ENCODE measurements at places on chromosomes 7 and 10.

DNA sequence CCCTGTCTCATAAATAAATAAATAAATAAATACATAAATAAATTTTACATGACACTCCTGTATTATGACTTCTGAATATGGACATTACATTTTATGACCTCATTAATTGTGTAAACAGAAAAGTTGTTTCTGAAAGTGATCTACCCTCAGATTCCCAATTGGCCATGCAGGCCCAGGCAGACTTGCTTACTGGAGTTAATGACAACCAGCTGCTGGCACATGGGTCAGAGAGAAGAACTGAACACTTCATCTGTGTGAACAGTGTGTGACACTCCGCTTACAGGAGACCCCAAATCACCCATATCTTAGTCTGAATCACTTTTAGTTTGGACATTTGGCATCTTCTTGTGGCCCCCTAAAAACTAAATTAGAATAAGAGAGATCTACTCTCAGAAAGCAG is 31.4 kb downstream of the PARP12 start:
- DNase-seq = no peak

GRCh38 chr7:137996386-137996851 is 5.5 kb downstream of the CREB3L2 start:
- no peak for DNase-seq

DNA sequence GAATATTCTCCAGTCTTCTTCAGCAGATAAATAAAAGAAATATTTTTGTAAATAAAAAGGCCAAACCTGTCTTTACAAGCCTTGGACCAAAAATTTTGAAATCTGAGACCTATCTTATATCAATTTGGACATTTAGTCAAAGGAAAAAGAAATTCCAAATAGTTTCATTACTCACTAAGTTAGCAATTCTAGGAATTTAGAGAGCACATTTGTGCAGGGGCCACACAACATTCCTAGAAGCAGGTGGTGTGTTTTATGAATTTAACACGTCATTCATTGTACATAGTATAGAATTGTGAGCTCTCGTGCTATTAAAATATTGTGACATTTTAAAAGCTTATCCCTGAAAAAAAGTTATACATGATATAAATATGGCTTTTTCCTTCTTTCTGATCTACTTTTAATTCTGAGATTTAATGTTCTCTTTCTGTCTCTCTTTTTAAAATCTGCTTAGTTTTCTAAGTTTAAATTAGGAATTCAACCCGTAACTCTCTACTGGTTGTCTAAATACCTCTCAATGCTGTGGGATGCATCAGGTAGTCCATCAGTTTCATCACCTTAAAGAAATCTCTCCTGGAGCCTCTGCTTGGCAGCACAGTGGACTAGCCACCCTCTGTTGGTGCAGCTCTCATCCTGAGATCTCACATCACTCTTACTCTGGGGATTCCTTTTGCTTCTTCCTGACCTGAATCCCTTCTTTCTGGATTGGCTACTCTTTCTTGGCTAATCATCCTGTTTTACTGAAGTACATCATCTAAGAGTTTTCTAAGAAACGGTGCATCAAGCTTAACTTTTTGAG is 124.5 kb downstream of the SEMA3E start:
- no peak for DNase-seq

DNA sequence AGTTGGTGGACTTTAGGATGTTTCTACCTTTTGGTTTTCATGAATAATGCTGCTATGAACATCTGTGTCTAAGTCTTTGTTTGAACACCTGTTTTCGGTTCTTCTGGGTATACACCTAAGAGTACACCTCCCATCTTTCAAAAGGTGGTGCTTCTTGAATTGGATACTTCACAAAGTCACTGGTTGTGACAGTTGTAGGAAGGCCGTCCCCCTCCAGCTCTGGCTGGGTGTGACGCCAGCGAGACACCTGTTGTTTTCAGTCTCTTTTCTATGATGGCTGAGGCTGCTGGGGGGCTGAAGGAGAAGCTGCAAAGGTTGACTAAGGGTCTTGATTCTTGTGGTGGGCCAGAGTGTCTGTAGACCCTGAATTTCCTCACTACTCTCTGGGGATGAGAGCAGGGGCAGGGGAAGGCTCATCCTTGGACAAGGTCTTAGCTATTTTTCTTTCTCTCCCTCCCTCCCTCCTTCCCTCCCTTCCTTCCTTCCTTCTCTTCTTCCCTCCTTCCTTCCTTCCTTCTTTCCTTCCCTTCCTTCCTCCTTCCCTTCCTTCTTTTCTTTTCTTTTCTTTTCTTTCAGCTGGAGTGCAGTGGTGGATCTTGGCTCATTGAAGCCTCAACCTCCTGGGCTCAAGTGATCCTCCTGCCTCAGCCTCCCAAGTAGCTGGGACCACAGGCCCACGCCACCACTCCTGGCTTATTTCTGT is 5.6 kb downstream of the NEURL1 start:
- no peak for DNase-seq

- no peak for DNase-seq
Measured at GRCh38 chr10:79065091-79065551, 3.6 kb upstream of the ZMIZ1 start.

Measured in amniotic stem cell (primary cell).